ENCODE measurements at places on chromosomes 11 and 22. TPM values are rescaled to one million over a fixed set of nuclear protein-coding genes. Genes with fewer than 3 reads are reported as not detected.

GRCh38 chr11:70528046-70528793, 129.9 kb downstream of the CTTN start:
- DNase-seq: no peak

DNA sequence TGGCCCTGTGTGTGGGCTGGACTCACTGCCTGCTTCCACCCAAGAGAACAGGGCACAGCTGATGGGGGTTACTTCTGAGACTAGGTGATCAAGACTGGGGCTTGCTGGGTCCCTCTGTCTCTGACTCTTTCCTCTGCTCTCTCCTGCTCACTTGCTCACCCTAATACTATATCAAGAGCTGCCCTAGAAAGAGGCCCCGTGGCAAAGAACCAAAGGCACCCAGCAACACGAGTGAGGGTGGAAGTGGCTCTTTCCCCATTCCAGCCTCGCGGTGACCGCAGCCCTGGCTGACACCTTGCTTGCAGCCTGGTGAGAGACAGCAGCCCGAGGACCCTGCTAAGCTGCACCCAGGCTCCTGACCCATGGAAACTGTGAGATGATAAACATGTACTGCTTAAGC, 20.7 kb upstream of the NFAM1 start:
- DNase-seq: no peak

DNA sequence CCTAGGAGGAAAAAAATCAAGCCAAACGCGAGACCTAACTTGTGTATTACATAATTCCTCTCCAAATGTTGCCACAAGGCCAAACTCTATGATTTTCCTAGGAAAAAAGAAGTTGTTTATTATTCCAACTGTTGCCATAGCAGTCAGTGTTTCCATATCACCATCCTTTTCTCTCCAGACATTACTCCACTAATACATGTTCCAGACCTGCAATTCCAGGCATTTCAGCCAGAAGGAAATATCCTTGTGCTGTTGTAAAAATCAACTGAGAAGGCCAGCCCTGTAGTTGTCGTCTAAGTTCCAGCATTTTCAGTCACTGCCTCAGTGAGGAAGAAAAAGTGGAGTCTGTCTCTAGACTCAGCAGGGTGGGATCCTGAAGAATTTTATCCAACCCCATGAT, 33.1 kb upstream of the PAMR1 start:
- DNase-seq: no peak

- DNase-seq: peak; percentile 91
These were observed 22.5 kb downstream of the SUN2 start for GRCh38 chr22:38733329-38733723.

- DNase-seq: no peak
These were observed 235.1 kb downstream of the BUD13 start for GRCh38 chr11:116537709-116538108.

- no peak for DNase-seq
These were observed 25.3 kb downstream of the PPARA start for GRCh38 chr22:46175631-46176030.

GRCh38 chr11:93143800-93144199, 54.0 kb downstream of the SLC36A4 start:
- no peak for DNase-seq

DNA sequence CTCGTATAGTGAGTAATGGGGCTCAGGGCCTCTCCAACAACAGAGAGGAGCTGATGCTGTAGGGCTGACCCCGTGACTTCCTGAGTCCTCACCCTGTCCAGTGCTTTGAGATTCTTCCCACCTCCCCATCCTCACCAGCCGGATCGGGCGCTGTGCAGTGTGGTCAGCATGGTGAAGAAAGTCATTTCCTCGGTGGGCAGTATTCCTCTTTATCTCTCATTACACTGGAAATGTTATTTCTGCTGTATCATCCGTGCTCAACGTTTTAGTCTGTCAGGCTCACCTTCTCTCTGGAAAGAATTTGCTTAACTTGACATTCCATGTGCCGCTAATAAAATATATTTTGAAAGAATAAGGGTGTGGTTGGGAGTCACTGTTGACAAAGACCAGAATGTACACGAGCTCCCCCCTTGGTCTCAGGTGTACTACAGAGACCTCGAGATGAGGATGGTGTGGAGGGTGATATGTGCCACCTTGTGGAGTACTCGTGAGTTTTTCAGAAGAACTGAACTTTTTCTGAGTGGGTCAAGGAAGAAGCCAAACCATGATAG, 25.7 kb upstream of the SCGB1A1 start:
- DNase-seq: no peak

DNA sequence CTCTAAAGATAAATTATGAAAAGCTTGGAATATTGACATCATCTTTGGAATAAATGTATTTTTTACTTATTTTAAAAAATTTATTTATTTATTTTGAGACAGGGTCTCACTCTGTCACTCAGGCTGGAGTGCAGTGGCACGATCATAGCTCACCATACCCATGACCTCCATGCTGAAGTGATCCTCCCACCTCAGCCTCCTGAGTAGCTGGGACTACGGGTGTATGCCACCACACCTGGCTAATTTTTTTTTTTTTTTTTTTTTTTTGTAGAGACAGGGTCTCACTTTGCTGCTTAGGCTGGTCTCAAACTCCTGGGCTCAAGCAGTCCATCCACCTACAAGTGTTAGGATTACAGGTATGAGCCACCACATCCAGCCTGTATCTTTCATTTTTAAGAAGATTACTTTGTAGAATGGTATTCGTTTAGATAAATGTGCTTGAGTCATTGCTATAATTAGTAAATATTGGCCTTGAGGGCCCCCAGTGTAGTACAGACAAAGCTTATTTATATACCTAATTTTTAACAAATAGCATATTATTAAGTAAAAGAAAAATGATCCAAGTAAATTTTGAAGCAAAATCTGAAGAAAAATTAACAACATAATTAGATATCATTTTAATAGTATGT, 8.5 kb downstream of the SWAP70 start:
- no peak for DNase-seq

GRCh38 chr11:41999066-41999465, 539.6 kb upstream of the LRRC4C start:
- DNase-seq: no peak

The PKP3 gene
- 3.6 TPM for total RNA-seq

The IL18 gene
- total RNA-seq: not detected

The CACNA1I gene
- total RNA-seq: 0.55 TPM
